Fibroblast of skin of abdomen (primary cell): ENCODE measurements at places on chromosomes 12 and 14.

DNA sequence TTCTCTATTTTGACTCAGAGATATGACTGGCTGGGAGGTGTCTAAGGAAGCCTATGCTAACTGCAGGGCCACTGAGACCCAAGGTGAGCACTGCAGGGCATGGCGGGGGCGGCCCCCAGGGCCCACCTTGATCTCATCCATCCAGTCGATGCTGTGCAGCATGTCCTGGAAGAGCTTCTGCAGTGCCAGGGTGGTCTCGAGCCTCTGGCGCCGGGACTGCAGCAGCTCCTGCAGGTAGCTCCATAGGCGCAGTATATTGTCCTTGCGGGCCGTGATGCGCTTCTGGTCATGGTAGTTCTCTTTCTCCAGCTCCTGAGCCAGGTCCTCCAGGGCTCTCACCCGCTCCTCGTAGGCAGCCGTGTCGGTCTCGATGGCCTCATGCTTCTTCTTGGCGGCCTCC, 84.5 kb downstream of the SPTB start:
- DNase-seq: no peak

GRCh38 chr12:108840605-108841332, 16.6 kb downstream of the SSH1 start:
- DNase-seq: peak; percentile 73

- no peak for DNase-seq
Measured at GRCh38 chr12:46832130-46832704, 6.4 kb upstream of the SLC38A4 start.

DNA sequence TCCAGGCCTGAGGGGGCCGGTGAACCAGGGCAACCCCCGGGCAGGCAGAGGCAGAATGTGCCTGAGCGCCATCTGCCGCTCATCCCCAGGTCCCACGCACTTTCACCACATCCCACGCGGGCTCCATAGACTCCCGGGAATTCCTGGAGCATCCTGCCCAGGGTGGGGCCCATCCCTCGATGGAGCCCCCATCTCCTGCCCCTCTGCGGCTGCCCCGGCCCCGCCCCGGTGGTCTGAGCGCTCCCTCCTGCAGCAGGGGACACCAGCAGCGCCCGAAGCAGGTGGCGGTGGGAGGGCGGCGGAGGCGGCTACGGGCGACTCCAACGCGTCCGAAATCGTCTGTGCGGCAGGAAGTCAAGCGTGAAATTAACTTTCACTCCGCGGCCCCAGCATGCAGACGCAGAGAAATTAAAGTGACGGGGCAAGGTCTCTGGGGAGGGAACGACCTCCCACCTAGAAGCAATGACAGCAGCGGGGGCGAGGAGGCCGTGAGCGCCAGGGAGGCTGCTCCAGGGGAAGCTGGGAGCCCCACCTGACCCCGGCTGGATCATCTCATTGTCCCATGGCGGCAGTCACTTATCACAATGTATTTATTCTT, 122.2 kb downstream of the NCOR2 start:
- DNase-seq: no peak

DNA sequence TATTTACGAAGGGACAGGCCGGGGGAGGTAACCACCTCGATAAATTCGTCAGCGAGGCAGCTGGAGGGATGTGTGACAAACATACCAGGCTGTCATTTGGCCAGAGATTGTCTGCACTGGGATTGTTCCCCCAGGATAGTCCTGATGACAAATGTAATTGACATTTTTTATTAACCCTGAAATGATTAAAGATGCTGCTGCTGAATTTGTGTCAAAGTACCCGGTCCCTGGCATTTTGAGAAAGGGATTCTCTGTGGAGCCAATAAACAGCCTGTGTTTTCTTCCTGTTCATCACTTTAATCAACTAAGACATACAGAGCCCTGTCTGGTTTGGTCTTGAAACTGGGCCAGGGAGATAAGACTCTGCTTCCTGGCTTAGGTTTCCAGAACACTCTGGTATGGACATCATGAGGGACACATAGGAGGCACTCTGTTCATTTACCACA, 117.6 kb downstream of the SLC25A47 start:
- DNase-seq: no peak

DNA sequence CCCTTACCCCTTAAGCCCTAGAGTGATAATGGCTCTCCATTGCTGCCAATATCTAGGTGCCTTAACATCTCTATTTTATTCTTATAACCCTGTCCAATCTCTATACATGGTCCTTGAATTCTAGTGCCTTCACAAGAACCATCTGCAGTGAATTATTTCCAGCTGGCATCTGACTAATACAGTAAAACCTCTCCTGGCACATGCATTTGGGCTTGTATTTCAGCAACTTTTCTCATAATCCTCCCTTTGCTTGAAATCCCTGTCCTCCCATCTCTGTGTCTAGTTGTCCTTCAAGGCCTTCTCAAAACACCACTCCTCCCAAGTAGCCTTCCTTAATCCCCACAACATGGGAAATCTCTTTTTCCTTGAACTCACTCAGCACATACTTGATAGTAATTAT, 14.2 kb upstream of the HMGA2 start:
- DNase-seq: peak; percentile 47

DNA sequence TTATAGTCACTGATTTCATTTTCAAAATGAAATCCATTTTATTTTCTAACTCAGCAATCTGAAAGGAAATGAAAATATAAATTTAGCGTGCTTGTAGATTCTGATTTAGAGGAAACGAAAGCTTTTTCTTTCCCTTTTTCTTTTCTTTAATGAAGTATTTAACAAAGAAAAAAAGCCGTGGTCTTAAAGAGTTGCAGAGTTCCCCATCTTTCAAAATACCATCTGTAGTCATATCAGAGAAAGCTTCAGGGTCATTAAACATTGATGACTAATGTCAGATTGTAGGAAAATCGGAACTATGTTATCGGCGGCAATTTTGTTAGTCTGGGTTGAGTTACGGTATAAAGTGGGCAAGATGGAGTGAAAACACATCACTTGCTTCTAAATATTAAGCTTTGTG, 32.3 kb downstream of the DRAM1 start:
- DNase-seq: no peak

DNA sequence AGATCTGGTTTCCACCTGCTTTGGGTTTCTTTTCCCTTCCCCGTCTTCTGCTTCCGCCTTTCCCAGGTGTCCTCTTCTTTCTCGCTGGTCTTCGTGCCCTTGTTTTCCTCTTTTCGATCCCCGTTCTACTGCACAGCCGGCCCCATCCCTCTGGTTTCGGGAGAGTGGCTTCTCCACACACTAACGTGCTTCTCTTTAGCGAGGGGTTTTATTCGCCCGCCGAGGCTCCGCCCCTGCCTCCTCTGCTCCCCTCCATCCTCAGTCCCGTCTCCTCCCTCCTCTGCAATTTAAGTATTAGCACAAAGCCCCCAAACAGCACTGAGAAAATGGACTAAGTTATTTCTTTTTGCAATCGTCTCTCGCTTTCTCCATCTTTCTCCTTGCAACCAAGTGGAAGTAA, at the start of gene SLC7A8:
TSS of gene SLC7A8 (minus strand) at position 182 of the 400 bp plus-strand sequence. CDS start 746 bp downstream, outside the sequence.
- peak; percentile 11 for DNase-seq
